ENCODE measurements at places on chromosomes 7 and 10.

DNA sequence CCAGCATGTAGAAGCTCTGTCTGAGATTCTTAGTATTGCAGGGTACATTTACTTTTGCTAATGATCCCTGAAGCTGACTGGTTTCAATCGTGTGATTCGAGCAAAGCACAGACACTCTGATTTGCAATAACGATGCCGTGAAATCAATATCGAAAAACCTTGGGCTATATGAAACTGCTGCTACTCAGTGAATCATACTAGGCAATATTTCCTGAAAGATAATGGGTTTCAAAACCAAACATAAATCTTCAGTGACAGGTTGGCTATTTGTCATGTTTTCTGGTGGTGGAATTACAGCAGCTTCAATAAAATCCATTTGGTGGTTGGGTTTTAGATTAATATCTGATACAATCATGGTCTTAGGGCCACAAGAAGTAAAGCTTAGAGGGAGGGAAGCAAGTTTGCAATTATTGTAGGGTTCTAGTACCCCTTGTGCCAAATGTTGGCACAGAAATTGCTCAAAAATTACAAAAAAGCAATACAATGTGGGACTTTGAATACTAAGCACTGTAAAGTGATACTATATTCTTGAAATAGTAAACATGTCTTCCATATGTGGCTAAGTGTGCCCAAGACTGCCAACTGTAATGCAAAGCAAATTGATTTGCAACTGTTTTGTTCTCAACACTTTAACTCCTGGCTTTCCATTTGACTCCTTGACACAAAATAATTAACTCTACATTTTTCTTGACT lies 112.4 kb upstream of the JAZF1 start:
- no peak for DNase-seq

DNA sequence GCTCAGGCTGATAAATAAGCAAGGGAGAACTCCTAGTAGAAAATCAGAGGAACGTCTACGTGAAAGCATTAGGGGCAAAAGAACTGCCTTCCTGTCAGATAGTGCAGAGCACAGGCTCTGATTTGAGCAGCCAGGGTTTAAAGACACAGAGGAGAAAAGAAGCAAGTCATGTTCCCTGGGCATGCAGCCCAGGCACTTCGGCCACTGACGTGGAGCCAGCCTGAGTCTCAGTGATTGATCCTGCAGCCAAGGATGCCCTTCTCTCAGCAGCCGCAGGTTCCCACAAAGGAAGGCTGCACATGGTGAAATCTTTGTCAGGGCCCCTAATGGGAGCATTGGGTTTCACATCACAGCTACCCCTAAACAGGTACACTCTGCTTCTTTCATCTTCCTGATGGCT lies 161.7 kb upstream of the HPS1 start:
- DNase-seq: no peak

DNA sequence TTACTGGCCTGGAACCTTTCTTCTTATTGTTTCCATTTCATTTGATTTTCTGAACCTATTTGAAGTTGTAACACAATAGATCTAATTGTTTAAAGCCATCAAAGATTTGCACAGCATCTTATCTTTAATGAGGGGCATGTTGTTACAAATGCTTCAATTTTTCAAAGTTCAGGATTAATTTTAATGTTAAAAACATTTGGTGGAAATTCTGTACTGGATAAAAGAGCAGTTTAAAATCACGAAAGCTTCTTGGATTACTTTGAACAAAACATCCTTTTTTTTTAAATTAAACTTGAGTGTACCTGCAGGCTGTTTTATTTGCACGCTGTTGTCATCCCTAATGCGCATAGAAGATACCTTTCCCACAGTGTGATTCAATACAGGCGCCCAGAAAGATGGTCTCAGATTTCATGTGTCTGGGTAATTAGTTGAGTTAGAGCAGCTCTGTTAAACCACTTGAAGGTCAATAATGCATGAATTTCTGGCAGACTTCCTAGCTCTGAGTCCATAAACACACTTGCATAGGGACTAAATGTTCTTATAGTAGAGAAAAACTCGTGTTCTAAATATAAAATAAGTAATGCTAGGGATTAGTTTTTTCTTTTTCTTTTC lies 29.3 kb upstream of the DDX50 start:
- DNase-seq: no peak

DNA sequence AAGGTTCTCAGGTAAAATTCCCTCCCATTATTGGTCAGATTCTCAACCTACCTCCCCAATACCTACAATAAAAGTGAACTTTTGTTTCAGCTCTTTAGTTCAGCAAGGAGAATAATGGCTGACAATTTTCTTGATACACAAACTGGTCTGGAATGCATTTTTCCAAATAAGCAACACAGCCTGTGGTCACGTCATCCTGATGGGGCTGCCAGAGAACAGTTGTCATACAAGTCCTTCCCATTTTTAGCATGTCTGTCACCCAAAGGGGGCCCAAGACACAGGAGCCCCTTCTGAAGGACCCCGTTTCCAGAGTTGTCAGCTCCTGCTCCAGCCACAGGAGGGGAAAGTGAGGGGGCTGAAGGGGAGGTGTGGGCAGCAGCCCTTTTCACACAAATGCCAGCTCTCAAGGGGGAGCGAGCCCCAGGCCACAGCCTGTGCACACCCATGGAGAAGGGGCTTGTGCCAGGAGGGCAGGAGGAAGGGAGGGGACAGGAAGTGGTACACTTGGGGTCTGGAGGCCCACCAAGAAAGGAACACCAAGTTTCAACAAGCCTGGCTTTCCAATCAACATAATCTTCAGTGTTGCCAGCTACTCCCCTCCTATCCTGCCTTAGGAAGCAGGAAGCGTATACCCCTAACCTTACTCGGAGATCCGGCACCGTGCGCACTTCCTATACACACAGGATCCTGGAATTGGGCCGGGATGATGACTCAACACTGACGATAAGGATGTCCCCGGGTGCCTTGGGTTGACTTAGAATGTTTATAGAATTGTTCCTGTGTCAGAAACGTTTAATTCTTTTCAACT lies 43.4 kb upstream of the PDLIM1 start:
- DNase-seq: peak; percentile 40

DNA sequence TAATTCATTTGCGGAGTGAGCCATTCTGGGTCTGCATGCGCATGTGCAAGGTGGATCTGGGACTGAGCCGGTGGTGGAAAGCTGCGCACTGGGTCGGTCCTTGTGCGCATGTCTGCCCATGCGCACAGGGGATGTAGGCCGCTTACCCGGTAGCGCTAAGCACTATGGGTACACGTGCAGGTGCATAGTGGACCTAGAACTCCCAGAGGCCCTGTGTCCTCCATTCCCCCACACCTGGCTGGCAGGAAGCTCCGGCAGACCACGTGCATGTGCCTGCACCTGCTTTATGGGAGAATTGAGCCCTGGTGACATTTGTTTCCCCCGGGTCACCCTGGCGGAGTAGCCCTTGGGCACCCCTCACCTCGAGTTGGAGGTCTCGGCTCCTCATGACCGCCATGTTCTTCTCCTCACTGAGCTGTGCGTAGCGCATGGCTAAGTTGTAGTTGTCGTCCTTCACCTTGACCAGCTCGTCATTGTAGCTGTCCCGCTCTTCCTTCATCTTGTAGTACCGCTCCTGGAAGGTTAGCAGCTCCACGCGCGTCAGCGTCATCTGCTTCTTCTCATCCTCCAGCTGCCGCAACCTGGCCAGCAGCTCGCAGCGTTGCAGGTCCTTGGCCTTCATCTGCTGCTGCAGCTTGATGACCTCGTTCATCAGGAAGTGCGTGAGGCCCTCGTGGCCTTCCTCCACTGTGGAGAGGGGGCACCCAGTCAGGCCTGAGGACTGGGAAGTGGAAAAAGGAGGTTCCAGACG lies 99.6 kb downstream of the CARD11 start:
- no peak for DNase-seq

GRCh38 chr7:33981671-33982424 lies 76.5 kb downstream of the BMPER start:
- DNase-seq: no peak

GRCh38 chr10:13613519-13613918 lies 26.8 kb downstream of the PRPF18 start:
- no peak for DNase-seq

- DNase-seq: no peak
Observed at GRCh38 chr7:128917122-128917521, 6.6 kb upstream of the KCP start.

GRCh38 chr10:110765513-110766319 lies 106.0 kb upstream of the PDCD4 start:
- no peak for DNase-seq

DNA sequence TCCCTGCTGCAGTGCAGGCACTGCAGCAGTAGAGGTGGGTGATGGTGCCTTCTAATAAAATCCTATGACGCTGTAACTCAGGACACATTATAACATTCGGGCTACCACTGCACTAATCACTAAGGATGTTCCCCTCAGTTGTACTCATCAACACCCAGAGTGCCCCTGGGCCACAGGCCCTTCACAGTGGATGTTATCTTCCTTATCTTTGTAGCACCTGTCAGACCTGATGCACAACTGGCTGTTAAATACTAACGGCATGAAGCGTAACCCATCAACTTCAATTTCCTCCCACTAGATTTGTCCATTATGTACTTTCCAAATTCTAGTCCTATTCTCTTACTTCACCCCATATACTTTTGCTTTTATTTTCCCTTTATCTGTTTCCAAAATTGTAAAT lies 66.3 kb downstream of the PARD3 start:
- DNase-seq: no peak

GRCh38 chr7:26583094-26583648 lies 281.2 kb downstream of the SKAP2 start:
- DNase-seq: no peak

DNA sequence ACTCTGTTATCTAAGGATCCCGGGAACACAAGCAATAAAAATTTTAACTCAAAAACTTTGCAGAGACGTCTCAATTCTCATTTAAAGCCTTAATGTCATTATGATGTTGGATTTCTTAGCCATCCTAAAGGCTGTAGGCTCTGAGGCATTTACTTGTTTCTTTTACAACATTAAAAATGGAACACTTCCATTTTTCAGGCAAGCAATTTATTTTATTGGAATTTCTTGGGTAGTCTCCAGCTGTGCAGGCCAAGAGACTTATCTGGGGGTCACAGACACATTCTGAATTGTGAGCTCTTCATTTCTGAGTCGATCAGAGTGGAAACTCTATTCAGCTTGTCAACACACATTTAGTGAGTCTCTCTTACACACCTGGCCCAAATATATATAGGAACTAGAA lies 48.0 kb upstream of the KIF5B start:
- DNase-seq: no peak

- no peak for DNase-seq
Observed at GRCh38 chr7:101250324-101250723, 5.4 kb upstream of the FIS1 start.

GRCh38 chr7:100802951-100803350 lies 24.4 kb downstream of the EPHB4 start:
- no peak for DNase-seq

DNA sequence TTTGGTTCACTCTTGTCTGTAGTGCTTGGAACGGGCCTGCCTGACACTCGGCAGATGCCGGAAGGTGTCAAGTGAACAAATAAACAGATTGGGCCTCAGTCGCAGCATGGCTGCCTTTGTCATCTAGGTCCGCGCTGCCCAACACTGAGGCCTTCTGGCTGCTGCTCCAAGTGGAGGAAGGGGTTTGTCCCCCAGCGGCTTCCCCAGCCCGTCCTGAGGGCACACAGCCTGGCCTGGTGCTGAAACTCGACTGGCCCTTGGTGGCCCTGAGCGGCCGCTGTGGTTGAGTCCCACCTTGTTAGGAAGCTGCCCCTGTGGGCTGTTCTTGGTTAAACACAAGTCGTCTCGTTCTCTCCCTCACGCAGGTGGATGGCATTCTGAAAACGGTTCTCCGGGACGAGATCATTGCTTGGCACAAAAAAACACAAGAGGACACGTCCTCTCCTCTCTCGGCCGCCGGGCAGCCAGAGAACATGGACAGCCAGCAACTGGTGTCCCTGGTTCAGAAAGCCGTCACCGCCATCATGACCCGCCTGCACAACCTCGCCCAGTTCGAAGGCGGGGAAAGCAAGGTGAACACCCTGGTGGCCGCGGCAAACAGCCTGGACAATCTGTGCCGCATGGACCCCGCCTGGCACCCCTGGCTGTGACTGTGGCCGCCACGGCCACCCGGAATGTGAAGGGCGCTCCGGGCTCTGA lies 132.1 kb downstream of the SMURF1 start:
- peak; percentile 11 for DNase-seq

- no peak for DNase-seq
Observed at GRCh38 chr7:36602934-36603887, 121.1 kb downstream of the AOAH start.

- DNase-seq: no peak
Observed at GRCh38 chr10:47349941-47350371, 1.8 kb downstream of the RBP3 start.

DNA sequence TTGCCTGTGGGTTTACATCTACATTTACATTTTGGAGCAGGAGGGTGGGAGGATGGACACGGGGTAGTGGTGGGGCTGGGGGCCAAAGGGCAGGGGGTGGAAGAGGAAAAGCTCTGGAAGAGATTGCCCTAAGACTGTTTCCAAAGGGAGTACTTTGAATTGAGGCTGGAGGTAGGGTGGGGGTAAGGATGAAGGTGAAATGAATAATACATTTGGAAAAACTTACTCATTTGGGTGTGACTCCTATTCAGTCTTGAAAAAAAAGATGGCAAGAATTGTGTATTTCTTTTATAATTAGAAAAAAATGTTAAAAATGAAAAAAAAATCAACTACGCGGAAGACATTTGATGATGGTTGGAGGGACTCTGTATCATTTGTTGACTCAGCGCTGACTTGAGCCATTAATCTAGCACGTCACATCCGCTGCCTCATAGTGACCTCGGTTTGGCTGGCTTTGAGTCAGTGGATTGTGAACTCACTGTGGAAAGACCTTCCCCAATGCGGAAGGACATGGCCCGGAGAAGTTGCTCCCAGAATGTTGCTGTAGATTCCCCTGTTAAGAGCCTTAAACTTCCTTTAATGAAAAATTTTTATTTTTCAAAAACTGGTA lies 2.8 kb downstream of the FAM180A start:
- peak; percentile 65 for DNase-seq

DNA sequence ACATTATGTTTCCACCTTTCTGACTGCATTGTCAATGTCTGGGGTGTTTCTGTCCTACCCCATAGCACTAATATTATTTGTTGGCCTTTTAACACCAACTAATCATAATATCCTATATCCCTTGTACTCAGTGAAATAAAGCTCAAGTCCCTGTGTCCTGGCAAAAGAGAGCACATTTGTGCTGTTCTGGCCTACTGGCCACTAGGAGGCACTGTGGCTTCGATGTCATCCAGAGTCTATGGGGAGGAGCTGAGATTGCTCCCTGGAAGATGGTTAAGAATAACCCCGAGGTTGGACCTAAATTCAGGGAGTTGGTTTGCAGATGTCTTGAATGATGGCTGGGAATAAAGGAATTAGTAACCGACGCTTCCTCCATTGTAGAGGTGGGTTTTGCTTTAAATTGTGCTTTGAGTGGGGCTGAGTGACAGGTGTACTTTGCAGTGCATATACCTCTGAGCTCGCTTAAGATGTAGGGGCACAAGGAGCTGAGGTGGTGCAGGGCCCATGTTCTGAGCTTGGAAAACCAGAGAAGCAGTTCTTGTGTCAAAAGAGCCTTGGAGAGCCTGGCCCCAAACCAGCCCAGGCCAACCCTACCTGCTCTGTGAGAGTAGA lies 191.2 kb upstream of the PRSS1 start:
- DNase-seq: peak; percentile 32
